ENCODE measurements at places on chromosomes 1 and 21.

- no peak for DNase-seq
These were observed 37.6 kb downstream of the PUM1 start for GRCh38 chr1:31027693-31028526.

DNA sequence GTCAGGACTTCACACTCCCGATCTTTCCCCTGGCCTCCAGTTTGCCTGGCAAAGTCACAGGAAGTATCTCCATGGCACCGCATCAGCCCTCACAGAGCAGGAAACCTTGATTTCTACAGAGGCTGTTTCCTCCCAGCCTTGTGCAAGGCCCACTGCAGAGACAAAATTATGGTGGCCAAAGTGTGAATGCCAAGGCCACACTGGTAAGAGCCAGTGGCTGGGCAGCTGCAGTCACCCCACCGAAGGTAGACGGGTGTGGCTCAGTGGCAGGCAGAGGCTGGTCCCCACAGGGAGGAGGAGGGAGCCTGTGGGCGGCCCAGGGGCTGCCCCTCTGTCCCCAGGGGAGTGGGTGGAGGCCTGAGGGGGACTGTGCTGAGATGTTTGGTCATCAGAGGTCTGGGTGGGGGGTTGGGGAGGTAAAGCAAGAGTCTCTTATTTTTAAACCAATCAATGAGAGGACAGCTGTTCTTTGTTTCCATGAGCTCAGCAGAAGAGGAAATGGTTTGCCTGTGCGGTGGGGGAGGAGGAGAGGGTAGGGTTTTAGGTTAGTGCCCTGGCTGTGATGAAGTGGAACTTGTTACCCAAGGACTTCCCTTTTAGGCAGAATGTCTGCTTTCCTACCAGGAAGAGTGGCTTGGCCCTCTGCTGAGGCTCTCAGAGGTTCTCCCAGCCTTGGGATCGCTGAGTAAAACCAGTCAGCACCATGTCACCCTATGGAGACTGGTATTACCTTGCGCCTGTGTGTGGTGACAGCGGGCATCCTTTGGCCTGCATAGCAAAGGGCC, 18.0 kb upstream of the BTG2 start:
- peak; percentile 64 for DNase-seq

- DNase-seq, result no peak
These were observed 27.4 kb downstream of the SYF2 start for GRCh38 chr1:25204797-25205480.

GRCh38 chr1:200733907-200734306, 4.8 kb upstream of the CAMSAP2 start:
- no peak for DNase-seq

DNA sequence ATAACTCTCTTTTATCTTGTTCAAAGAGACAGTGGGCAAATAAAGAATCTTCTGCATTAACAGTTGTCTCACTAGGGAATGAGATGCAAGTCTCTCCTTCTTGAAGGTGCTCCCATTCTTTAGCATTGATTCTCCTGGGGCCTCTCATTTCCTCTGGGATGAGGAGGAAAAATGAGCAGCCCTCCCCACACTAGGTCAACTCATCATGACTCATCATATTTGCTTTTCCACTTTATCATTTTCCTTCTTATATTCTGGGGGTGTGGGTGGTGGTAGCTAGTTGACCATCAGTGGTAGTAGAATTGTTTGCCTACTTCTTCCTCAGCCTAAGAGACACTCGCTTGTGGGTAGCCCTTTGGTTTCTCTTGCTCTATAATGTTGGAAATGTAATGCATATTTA, 182.0 kb upstream of the C1orf87 start:
- DNase-seq, result no peak

- no peak for DNase-seq
These were observed 27.2 kb upstream of the KLF18 start for GRCh38 chr1:44168520-44169098.

DNA sequence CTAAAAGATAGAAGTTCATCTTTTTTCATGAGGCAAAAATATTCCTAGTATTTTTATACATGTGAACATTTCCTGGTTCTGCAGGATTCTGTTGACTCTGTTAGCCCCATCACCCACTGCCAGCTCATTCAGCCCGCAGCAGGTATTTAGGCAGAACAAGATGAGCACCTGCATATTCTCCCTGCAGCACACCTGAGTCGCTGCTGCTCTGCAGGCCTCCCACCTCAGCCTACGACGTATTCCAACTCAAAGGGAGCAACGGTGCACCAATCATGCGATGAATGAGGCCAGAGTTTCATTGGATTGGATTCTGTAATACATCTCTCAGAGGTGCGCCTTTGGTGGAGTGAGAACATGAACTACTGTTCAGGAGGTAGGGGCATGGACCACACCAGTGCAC, 87.6 kb downstream of the CNIH3 start:
- DNase-seq, result no peak

DNA sequence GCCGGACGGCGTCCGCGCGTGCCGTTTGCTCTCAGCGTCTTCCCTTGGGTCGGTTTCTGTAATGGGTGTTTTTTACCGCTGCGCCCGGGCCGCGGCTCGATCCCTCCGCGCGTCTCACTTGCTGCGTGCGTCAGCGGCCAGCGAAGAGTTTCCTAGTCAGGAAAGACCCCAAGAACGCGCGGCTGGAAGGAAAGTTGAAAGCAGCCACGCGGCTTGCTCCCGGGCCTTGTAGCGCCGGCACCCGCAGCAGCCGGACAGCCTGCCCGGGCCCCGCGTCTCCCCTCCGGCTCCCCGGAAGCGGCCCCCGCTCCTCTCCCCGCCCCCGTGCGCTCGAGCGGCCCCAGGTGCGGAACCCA, 159.8 kb downstream of the RUNX1 start:
- peak; percentile 77 for DNase-seq

- DNase-seq, result no peak
These were observed 11.1 kb downstream of the PDZK1 start for GRCh38 chr1:145695821-145696629.

GRCh38 chr1:219385787-219386427, 212.2 kb downstream of the LYPLAL1 start:
- DNase-seq, result peak; percentile 62

GRCh38 chr1:153548722-153549688, at the start of gene S100A3:
TSS of gene S100A3 (minus strand) at chr1:153549258. CDS start at chr1:153548485, 773 bp downstream.
- DNase-seq, result no peak

DNA sequence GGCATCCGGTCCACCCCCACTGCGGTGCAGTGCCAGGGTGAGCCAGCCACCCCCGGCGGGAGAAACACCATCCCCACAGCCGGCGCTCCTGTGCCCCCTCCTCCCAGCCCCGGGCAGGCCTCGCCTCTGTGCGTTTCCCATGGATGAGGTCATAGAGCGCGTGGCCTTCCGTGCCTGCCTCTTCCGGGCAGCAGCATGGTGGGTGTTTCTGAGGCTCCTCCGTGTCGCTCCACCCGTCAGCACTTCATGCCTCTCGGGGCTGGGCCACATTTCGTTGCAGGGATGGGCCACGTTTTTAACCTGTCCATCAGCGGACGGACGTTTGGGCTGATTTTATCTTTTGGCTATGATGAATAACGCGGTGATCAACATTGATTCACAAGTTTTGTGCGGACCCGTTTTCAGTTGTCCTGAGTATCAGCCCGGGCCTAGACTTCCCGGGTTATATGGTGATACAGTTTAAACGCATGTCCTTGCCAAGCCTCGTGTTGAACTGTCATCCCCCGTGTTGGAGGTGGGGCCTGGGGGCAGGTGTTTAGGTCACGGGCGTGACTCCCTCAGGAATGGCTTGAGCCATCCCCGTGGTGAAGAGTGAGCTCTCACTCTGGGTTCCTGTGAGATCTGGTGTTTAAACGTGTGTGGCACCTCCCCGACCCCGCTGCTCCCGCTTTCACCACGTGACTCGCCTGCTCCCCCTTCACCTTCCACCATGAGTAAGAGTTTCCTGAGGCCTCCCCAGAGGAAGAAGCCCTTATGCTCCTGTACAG, 64.8 kb downstream of the SLX9 start:
- DNase-seq, result no peak

DNA sequence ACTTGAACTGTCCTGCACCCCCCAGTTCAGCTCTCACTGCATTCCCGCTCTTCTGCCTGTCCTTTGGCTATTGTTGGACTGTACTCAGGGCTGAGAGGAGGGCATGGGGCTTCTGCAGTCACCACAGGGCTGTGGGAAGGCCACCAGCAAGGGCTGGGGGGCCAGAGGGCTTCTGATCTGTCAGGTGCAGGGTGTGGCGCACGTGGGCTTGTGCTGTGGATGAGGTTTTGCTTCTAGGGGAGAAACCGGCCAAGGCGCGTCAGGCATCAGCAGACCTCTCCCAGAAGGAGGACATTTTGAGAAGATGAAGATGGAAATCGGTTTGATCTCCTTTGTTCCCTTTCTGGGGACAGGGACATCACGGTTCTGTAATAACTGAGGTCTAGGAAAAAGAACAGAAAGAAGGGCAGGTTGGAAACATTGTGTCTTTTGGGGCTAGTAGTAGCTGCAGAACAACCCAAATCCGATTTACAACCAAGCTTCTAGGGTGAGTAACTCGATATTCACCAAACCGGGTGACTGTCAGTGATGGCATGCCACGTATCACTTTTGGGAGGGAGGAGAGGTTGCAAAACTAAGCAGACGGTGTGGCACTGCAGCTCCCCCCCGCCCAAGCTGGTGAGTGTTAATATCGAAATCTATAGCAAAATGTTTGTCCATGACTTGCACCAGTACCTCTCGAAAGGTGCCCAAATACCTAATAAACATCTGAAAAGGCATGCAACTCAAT, 40.9 kb downstream of the AGPAT3 start:
- DNase-seq, result no peak

- DNase-seq, result no peak
These were observed 14.3 kb downstream of the QSOX1 start for GRCh38 chr1:180168786-180169639.

GRCh38 chr1:54565113-54565501, 17.1 kb downstream of the ACOT11 start:
- DNase-seq, result no peak

GRCh38 chr1:248696261-248696660, 6.3 kb downstream of the OR14I1 start:
- no peak for DNase-seq

- DNase-seq, result no peak
These were observed 990.0 kb downstream of the KCNT2 start for GRCh38 chr1:195618287-195618686.

DNA sequence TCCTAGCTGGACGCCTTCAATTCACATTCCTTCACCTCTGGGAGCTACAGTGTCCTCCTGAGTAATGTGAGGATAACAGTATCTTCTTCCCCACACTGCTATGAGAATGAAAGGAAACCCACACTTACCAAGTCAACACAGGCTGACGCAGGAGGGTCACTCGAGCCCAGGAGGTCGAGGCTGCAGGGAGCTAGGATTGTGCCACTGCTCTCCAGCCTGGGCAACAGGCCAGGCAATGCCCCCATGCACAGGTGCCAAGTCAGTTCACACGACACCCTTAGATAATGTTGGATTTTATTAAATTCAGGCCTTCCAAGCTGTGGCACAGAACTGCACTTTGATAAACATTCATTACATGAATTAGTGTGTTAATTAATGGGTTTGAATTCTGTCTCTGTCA, 31.9 kb downstream of the MATN1 start:
- no peak for DNase-seq

- no peak for DNase-seq
These were observed 390.5 kb downstream of the PLPP3 start for GRCh38 chr1:56188855-56189254.

DNA sequence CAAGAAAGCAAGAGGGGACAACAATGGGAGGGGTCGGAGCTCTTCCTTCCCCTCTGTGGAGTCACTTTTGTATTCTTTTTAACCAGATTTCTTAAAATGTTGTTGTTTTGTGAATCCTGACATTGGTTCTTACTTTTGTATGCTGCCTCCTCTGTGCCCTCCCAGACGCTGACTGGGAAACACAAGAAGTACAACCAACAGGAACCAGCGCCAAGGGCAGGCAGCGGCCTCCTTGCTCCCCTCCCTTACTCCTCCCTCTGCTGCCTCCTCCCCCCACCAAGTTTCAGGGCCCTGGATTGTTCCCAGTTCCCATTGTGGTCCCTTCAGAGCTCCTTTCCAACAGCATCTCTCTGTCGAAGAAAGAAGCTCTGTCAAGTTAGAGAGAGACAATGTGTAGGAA, 111.1 kb downstream of the BRINP2 start:
- DNase-seq, result no peak

DNA sequence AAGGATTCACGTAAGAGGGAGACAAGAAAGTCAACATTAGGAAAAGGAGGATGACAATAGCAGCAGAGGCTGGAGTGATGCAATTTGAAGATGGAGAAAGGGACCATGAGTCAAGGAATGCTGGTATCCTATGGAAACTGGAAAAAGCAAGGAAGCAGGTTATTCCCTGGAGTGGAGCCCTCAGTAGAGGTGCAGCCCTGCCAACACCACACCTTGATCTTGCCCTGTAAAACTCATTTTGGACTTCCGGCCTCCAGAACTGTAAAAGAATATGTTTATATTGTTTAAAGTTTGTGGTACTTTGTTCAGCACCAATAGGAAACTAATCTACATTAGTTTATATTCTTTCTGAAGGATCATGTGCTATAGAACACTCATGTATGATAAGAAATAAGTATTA, 19.6 kb upstream of the CLDN17 start:
- no peak for DNase-seq

- no peak for DNase-seq
These were observed 162.3 kb upstream of the POGK start for GRCh38 chr1:166676981-166677380.

DNA sequence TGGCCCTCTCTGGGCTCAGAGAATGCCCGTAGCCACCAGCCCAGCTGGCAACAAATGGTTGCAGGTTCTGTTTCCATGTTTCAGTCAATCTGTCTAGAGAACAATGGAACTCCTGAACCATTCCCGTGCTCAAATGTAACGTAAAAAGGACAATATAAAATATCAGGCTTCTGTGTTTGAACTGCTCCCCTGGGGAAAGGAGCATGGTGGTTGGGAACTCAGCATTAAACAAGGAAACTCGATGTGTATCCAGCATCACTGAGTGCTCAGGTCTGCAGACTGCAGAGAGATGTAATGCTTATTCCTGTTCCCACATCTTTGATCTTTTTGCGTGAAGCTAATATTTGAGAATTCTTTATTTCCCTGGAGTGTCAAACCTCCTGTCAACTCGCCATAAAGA, 326.5 kb downstream of the KIF26B start:
- no peak for DNase-seq

DNA sequence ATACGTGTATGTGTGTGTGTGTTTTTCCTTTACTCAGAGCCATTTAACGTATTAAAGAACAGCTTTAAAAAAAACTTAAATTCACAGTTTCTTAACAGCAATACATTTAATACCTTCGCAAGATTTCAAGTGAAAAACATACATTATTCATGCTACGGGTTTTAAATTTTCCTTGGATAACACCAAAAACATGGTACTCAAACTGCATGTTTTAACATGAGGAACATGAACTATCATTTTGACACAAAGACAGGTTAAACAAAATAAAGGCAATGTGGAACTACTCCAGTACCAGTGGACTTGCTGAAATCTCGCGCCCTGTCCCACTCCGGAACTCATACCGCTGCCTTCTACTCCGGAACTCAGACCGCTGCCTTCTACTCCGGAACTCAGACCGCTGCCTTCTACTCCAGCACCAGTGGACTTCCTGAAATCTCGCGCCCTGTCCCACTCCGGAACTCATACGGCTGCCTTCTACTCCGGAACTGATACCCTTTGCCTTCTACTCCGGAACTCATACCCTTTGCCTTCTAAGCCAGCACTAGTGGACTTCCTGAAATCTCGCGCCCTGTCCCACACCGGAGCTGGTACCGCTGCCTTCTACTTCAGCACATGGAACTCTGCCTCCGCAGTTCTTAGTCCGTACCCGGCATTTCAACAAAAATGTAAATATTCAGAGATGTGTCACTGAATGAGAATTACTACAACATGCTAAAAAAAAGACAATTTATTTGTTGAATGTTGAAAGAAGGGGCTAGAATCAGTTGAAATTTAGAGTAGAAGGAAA, 148.6 kb downstream of the NCAM2 start:
- no peak for DNase-seq

GRCh38 chr1:27763358-27763757, 9.7 kb upstream of the STX12 start:
- no peak for DNase-seq

- DNase-seq, result no peak
These were observed 271.0 kb downstream of the DSCAM start for GRCh38 chr21:40575976-40576375.

Data from ascending aorta (tissue), 2 donors.